ENCODE measurements at places on chromosomes 2 and 18. TPM values are rescaled to one million over a fixed set of nuclear protein-coding genes. Genes with fewer than 3 reads are reported as not detected.

DNA sequence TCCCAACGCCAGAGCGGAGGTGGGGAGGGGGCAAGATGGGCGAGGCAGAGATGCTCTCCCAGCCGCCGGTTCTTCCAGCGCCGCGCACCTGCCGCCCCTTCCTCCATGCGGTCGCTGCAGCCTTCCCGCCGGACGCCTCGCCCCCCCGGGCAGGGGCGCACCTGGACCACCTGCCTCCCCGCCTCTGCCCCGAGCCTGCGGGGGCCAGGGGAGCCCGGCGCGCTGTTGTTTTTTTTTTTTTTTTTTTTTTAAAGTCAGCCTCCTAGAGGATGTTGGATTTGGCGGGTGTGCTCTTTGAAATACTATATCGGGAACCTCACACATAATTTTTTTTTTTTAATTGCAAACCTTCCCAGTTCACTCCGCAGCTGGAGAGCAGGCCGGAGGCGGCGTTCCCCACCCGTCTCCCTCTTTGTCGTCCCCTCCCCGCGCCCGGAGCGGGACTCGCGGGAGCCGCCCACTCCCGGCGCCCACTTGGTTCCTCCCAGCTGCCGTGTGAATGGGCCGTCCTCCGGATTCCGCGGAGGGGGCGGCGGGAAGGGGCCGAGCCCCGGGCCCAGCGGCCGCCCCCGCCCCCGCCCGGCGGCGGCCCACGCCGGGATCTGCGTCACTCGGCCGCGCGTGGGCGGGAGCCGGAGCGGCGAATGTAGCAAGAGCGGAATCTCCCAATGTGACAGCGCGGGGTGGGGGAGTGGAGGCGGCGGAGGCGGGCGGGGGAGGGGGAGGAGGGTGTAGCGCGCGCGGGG is 421 bp upstream of the NAB1 start:
- peak; percentile 66 for DNase-seq

DNA sequence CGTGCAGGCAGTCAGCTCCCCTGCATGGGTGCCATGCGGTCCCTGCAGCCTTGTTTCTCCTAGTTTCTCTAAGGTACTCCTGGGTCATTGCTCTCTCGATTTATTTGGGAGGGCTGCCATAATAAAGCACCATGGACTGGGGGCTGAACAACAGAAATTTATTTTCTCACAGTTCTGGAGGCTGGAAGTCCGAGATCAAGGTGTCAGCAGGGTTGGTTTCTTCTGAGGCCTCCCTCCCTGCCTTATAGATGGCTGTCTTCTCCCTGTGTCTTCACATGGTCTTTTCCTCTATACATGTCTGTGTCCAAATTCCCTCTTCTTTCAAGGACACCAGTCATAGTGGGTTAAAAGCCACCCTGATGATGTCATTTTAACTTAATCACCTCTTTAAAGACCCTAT is 40.5 kb downstream of the RPL37A start:
- no peak for DNase-seq

DNA sequence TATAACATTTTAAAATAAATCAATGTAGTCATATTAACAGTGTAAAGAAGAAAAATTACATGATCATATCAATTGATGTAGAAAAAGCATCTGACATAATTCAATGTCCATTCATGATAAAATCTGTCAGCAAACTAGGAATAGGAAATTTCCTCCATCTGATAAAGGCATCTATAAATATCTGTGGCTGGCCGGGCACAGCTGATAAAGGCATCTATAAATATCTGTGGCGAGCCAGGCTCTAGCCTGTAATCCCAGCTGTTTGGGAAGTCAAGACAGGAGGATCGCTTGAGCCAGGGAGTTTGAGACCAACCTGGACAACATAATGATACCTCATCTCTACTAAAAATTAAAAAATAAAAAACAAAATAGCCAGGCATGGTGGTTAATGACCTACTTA is 18.1 kb upstream of the RANBP2 start:
- no peak for DNase-seq

- DNase-seq = peak; percentile 71
Measured at GRCh38 chr18:23591011-23591410, 4.7 kb upstream of the NPC1 start.

- peak; percentile 6 for DNase-seq
Measured at GRCh38 chr2:124920448-124920847, 895.4 kb downstream of the CNTNAP5 start.

- no peak for DNase-seq
Measured at GRCh38 chr2:161414042-161415033, 1.8 kb upstream of the TBR1 start.

GRCh38 chr18:12031846-12032245 is 50.5 kb downstream of the IMPA2 start:
- DNase-seq = no peak

GRCh38 chr2:230589497-230590015 is 123.1 kb upstream of the CAB39 start:
- DNase-seq = no peak

DNA sequence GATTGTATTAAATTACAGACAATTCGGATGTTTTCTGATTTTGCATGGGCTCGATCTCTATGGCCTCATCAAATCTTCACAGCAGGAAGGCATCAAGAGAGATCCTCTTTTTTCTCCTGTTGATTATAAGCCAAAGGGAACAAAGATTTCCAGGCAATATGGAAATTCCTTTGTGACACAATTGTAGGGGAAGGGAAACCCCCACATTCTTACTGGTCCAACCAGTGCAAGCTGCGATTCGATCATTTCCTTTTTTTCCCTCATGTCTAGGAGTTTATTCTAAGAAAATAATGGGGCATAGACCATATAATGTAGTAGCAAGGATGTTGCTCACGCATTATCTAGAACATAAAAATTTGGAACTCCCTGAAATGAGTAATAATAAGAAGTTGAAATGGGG is 87.7 kb downstream of the LYPD6 start:
- no peak for DNase-seq

- peak; percentile 32 for DNase-seq
Measured at GRCh38 chr18:76875390-76876325, 53.3 kb downstream of the ZNF236 start.

- DNase-seq = no peak
Measured at GRCh38 chr18:69947361-69948133, at the start of gene CD226. Gene CD226, minus strand, starts transcription at chr18:69947873. Its CDS starts 467 bp downstream, at chr18:69947406.

- no peak for DNase-seq
Measured at GRCh38 chr2:128504246-128505149, 185.8 kb upstream of the HS6ST1 start.

- no peak for DNase-seq
Measured at GRCh38 chr18:36817039-36817438, 11.8 kb downstream of the TPGS2 start.

GRCh38 chr2:146615778-146616177 is 1229.1 kb upstream of the ACVR2A start:
- DNase-seq = no peak

GRCh38 chr2:219907011-219907365 is 279.6 kb downstream of the SLC4A3 start:
- no peak for DNase-seq

GRCh38 chr18:5770176-5770575 is 125.1 kb downstream of the TMEM200C start:
- no peak for DNase-seq

GRCh38 chr18:3683483-3683882 is 233.5 kb downstream of the TGIF1 start:
- no peak for DNase-seq

DNA sequence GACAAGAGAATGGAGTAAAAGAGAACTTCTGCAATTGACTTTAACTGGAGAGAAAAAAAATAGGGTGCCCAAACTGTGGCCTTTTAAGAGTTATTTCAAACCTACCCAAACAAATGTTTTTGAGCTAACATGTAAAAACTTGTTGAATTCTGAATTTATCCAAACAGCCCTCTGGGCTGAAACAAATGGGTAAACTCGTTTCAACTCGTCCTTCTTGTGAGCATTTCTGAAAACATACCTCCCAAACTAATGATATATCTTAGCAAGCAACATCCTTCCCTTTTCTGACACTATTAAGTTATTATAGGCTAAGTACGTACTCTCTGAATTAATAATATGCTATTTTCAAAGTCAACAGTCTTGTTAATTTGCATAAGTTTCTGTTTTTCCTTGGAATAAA is 793.0 kb upstream of the ACVR2A start:
- DNase-seq = no peak

DNA sequence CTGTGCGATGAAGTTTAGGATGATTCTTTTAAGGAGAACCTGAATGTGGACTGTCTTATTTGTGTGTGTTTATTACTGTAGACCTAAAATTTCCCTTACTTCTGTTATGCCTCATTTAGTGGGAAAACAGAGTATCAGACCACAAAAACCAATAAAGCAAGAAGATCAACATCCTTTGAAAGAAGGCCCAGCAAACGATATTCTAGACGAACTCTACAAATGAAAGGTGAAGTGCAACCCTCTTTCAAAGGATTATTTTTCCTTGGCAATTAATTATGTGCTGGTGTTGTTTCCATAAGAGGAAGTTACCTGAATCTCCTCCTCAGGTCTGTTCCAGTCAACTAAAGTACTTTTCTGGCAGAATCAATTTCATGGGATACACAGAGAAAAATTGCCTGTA is 78.6 kb downstream of the EPB41L5 start:
- DNase-seq = no peak

GRCh38 chr2:189661957-189662321 is 680 bp downstream of the ASNSD1 start:
- no peak for DNase-seq

DNA sequence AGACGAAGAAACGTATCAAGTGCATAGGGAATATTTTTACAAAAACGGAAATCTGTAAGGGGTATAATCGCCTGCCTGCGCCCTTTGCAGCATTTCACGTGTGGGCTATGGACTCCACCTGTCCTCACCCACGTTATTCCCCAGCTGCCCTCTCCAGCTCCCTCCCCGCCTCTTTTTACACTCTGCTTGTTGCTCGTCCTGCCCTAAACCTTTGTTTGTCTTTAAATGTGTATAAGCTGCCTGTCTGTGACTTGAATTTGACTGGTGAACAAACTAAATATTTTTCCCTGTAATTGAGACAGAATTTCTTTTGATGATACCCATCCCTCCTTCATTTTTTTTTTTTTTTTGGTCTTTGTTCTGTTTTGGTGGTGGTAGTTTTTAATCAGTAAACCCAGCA is 169.4 kb upstream of the SIX3 start:
- no peak for DNase-seq

DNA sequence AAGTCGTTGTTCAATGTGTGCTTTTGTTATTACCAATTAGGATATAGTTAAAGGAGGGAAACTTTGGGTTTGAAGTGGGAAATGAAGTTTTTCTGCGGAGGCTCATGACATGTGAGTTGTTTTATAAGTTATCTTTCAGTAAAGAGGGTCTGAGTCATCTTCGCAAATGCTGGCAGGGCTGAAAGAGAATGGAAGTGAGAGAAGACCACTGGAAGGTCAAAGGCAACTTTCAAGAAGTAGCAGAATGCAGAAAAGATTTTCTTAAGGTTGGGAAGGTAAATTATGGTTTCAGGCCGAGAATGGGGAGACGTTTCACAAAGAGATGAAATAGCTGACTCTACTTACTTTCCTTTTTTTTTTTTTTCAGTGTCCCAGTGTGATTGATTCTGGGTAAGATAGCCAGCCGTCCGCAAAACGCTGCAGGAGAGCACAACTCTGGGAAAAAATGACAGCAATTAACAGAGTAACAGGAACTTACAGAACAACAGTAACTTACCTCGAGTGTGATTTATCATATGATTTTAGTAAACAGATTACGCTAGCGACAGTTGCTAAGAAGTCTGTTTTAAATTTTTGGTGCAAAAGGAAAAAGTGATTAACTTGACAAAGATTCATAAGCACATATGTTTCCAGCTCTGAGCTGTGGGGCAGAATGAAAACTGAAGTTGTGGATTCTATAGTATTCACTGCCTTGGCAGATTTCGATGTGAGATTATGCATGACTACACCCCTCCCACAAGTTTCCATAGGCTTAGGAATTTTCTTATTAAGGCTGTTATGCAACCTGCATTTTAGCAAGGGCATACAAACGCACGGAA is 46.8 kb upstream of the ACTR3 start:
- peak; percentile 94 for DNase-seq

DNA sequence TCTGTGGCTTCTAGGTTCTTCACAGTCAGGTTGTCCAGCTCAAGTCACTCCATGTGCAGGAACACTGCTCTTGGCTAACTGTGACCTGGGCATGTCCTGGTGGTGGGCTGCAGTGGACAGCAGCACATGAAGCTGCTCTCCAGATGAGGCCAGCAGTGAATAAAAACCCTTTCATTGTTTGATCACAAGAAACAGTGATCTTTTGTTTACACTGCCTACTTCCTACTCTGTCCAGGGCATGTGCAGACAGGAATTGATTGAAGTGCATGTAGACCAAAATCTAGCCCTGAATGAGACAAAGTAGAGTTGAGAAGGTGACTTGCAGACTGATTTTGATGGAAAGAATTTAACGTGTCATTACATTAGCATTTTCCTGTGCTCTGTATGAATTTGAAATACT is 34.9 kb downstream of the BCL2L11 start:
- DNase-seq = no peak

DNA sequence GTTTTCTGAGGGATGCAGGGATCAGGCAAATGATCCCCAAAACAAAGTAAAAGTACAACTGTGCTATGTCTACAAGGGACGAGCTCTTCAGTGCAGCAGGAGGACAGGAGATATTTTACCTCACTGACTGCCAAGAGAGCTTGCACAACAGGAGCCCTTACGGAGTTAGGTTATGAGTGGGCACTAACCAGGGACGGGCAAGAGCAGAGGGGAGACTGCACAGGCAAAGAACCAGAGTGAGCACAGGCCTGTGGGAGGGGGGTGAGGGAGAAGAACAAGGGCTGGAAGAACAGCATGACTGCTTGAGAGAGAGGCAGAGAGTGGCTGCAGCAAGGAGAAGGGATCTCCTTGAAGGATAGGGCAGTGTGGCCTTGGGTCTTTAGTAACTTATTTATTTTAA is 101.1 kb upstream of the PID1 start:
- DNase-seq = no peak

DNA sequence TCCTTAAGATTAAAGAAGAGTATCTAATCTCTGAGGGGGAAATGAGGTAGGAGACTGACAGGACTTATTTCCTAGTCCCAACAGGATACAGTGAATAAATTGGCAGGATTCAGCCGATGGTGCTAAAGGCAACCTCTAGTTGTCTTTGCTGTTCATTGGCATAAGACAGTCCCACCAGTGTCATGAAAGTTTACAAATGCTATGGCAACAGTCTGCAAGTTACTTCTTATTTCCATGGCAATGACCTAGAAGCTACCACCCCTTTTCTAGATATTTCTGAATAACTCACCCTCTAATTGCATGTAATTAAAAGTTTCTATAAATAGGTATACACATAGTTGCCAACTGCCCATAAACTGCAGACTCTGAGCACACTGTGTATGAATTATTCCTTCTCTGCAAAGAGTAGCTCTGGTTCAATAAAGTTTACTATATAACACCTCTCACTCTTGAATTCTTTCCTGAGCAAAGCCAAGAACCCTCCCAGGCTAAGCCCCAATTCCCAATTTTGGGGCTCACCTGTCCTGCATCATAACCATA is 172.7 kb upstream of the LRATD1 start:
- DNase-seq = no peak

The ERFE gene
- 10.4 TPM for total RNA-seq

The SIX2 gene
- total RNA-seq = 0.35 TPM

The SLC19A3 gene
- total RNA-seq = 4.0 TPM

The CCBE1 gene
- total RNA-seq = 8.7 TPM

The AAMP gene
- 167 TPM for total RNA-seq

The SIX3 gene
- total RNA-seq = not detected

The MROH2A gene
- 0.15 TPM for total RNA-seq

The TXNDC2 gene
- not detected for total RNA-seq

The POTEC gene
- not detected for total RNA-seq

The CDH2 gene
- 106 TPM for total RNA-seq

The NTSR2 gene
- not detected for total RNA-seq

The CAPN14 gene
- 0.20 TPM for total RNA-seq
